ENCODE measurements at places on chromosomes 5 and 9.

GRCh38 chr5:124468671-124469411, 277.6 kb downstream of the ZNF608 start:
- no peak for DNase-seq

DNA sequence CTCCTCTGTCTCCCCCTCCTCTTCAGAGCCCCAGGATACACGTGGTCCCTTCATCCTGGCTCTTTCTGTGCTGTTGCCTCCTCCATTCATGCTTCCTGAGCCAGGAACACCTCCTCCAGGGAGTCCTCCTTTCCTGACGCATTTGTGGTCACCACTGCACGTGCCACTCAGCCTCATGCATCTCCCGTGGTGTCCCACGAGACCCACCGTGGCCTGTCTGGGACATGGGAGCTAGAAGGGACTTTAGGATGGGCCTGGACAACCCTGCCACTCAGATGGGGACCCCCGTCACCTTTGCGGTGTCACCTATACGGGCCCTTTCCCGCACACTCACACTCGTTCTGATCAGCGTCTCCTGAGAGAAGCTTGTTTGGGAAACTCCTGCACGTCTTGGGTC, 6.7 kb downstream of the GLIPR2 start:
- no peak for DNase-seq

DNA sequence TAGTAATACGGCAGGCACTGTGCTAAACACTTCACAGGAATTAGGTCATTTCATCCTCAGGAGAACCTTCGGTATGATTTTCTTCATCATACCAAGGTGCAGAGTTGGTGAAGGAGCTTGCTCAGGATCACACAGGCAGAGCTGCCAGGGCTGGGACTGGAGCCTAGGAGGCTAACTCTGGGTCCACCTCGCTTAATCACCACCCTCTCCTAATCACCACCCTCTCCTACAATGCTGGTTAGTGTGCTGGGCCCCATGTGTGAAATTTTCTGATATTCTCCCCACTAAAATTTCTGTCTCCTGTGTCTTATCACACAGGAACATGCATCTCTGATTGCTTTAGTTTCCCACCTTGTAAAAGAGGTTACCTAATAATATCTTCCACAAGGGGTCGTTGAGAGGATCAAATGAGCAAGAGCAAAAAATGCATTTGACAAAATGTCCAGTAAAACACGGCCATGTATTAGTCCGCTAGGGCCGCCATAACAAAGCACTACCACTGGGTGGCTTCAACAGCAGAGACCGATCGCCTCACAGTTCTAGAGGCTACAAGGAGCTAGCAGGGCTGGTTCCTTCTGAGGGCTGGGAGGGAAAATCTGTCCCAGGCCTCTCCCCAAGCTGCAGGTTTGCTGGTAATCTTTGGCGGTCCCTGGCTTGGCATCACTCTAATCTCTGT, 128.2 kb upstream of the NFIB start:
- no peak for DNase-seq

DNA sequence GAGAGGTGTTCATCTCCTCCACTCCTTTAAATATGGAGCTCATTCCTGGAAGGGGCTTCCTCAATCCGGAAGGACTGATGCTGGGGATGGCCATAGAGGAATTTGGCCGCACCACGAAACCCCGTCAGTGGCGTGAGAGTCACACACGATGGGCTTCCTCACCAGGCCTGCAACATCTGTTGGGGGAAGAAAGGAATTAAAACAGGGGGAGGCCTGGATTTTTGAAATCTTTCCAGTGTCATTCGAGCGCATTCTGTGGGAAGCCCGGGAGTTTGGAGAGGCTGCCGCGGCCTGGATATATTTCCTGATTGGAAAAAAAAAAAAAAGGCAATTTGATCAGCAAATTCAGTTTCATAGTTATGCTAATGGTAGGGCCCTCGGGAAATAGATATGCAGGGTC, 76.3 kb upstream of the ORM1 start:
- no peak for DNase-seq

- DNase-seq, result no peak
Observed at GRCh38 chr5:123610209-123610608, 98.2 kb downstream of the CSNK1G3 start.

GRCh38 chr5:59554501-59554900, 339.0 kb downstream of the PDE4D start:
- DNase-seq, result no peak

- DNase-seq, result no peak
Observed at GRCh38 chr5:42089705-42090104, 164.6 kb downstream of the FBXO4 start.

DNA sequence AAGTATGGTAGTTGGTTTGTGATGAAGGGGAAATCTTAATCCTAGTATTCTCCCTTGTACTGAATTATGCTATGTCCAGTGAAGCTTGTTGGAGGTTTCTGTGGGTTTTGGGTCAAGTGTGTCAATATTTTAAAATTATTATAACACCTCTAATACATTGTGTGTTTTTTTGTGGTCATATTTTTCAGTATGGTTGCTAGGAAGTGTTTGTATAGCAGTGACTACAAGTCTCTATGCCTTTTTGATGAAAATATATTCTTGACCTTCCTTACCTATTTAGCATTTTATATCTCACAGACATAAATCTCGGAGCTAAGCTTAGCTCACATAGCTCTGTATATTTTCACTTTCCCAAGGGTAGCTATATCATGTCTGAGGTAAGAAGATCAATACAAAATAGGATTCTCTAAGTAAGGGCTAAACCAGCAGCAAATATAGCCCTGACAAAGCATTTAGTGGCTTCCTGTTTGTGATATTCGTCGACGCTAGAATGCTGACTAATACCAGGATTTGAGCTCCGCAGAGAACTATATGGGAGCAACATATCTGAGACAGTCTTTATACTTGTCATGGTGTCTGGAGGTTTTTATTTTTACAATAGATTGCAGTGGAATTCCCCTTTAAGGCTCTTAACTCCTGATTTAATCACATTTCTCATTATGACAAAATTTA, 82.3 kb downstream of the MACIR start:
- no peak for DNase-seq

DNA sequence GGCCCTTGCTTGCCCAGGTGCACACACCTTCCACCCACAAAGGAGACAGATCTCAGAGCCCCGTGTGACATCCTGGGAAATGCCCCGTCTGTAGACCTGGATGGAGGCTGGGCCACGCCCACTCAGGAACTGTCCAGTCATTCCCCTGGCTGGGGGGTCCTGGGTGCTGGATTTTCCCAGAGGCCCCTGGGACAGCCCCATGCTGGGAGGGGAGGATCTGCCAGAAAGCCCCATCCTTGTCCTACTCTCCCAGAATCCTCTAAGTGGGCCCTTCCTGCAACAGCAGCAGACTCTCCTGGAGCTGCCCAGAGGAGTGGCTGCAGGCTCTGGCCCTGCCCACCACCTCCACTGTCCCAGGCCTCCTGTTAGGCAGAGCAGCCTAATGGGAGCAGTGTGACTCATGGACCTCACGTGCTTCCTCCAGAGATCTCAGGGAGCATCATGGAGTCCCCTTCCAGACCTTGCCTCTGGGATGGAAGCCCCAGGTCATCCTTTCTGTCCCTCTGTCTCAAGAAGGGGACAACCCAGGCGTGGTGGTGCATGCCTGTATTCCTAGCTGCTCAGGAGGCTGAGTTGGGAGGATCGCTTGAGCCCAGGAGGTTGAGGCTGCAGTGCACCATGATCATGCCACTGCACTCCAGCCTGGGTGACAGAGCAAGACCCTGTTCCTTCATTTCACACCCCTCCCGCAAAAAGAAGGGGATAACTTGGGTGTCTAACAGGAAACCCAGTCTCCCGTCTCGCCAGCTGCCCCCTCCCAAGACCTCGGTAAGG, 51.7 kb downstream of the JADE2 start:
- no peak for DNase-seq

GRCh38 chr5:1502046-1502736, 21.6 kb downstream of the LPCAT1 start:
- DNase-seq, result no peak

DNA sequence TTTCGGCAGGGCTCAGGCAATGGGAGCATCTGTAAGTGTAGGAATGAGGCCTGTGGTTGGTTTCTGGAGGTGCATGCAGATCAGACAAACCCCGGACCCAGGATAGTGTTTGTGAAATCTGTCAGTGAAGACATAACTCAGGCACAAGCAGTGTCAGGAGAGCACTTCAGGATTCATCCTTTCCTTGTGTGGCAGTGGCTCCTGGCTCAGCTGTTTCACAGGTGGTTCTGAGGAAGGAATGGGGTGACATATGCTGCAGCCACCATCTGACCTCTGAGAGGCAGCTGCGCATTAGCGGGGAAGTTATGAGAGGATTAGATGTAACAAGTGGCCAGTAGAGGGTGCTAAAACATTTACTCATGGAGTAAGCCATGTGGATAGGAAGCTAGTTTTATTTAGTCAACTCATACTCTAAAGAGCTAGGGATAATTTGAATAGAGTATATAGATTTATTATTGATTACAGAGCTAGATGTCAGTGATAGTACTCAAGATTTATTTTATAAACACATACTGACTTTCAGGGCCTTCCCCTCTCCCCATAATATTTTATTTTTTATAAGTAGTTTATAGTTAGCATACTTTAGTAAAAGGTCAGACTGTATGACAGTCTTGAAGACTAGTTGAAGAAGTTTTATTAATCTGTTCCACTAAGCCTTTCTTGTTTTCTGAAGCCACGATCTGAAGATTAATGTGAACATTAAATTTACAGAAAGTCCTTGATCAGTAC, 28.4 kb downstream of the NNT start:
- DNase-seq, result no peak

DNA sequence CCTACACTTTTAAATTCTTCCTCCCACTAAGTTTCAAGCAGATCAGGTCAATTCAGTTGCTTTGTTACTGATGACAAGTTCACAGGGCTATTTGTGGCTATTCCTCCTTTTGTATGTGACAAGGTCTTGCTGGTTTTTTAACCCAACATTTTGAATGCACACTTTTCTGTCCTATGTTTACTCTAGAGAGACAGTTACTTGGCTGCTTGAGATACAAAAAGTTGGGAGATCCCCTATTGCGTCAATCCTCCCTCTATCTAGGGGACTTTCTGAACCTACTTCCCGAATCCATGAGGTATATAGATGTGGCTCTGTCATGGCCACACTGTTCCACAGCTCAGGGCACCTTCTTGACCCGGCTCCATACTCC, 386.7 kb downstream of the NTRK2 start:
- DNase-seq, result no peak

DNA sequence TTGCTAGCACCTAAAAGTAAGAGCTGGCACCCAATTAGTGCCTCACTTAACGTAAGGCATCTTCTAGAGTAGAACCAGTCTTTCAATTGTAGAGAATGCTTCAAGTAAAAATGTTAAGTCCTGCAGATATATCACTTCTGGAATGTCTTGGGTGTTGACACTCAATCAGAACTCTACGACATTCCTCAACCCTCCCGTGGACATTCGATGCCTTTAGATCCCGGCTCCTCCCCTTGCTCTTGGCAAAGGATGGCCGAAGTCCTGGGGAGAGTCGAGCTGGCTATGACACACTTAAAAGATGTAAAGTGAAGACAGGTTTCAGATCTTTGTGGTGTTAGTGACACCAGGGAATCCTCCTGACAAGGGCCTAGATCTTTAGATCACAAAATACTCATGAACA, 87.5 kb upstream of the ERCC6L2 start:
- no peak for DNase-seq

- DNase-seq, result no peak
Observed at GRCh38 chr9:106035806-106036205, 341.5 kb downstream of the TMEM38B start.

DNA sequence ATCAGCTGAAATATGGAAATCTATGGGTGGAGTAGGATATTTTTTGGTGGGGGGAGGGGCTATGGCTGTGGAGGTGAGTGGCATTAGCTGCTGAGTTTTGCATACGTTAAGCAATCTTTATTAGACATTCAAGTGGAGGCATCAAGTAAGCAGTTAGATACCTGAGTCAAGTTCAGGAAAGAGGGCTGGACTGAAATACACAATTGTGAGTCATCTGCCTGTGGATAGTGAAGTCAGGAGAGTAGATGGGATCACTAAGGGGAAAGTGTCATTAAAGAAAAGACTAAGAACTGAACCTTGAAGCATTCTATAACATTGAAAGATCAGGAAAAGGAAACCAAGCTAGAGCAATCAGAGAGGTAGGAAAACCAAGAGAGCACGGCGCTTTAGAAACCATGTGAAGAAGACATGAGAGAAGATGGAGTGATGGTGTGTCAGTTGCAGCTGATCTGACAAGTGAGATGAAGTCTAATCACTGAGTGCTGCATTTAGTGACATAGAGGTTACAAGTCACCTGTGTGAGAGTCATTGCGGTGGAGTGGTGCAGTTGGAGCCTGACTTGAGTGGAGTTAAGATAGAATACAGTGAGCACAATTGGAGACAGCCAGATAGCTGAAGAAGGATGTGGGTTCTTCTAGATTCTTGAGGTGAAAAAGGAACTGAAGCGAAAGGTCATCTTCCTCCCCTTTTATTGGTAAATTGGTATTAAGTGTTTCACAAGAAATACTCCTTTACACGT, 88.7 kb downstream of the PIP5K1B start:
- DNase-seq, result no peak

GRCh38 chr9:121271368-121272341, 3.7 kb downstream of the GSN start:
- DNase-seq, result no peak

DNA sequence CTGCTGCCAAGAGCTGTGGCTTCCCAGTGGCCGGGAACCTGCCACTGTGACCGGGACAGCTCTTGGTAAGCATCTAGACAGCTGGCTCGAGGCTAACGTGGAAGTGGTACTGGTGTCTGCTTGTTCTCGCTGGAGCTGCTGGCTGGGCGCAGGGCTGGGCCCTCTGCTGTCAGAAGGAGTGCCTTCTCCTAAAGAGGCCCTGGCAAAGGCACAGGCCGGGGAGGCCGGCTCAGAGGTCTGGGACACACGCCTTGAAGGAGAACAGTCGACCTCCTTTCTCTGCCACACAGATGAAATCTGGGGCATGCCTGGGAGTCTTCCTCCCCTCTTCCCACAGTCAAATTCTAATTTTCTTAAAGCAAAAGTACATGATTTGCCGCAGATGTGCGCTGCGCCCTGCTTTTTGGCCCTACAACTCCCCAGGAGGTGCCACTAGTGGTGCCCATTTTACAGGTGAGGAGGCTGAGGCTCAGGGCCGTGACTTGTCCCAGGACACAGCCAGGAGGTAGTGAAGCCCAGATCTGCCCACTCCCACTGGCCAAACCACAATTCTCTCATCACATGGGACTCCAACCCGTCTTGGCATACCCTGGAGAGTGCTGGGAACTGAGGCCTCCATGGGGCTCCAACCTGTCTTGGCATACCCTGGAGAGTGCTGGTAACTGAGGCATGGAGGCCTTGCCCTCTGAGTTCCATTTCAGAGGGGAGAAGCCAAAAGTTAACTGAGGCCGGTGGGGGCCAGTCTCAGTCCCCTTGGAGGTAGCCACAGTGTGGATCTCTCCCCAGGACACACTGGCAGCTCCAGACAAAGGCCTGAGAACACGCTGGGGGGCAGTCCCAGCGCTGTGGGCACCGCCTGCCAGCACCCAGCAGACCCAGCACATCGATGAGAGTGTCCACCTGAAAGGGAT, 12.0 kb upstream of the RXRA start:
- DNase-seq, result no peak

All from omental fat pad (tissue), 4 donors.